ENCODE measurements at places on chromosomes 4 and X.

DNA sequence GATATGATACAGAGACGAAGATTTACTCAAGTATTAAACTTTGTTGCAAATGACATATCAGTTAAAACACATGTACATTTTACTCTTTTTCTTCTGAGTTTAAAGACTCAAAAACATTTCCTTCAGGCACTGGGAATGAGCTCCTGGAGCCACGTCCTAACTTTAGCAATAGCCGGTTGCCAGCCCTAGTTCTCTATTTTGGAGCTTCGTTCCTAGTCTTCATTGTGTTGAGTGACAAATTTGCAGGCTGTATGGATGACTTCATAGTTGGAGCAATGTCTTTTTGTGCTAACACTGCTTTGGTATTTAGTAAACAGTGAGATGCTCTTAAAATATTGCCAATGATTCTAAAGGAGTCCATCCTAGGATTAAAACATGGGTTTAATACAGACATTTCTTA is 190.9 kb downstream of the FAT4 start:
- no peak for DNase-seq

- DNase-seq = peak; percentile 72
Measured at GRCh38 chrX:101759000-101759399, 99.3 kb upstream of the ARMCX2 start.

DNA sequence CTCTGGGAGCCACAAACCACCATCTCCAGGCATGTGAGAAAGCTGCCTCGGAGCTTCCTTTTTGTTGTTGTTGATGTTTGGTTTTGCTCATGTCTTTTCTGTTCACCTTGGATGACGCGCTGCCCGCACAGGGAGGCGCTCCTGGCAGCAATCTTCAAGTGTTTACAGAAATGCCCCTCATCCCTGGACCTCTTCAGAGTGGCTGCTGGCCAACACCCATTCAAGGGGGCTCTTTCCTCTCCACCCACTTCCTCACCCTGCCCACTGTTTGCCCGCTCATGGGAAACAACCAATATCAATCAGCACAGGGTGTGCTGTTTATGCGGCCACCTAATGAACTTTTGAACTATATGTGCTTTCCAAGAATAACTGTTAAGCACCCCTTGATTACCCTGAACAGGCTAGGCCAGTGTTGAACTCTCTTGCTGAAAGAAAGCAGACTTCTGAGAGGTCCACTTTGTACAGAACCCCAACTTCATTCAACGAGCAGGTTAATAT is 355.1 kb upstream of the CLNK start:
- peak; percentile 54 for DNase-seq

DNA sequence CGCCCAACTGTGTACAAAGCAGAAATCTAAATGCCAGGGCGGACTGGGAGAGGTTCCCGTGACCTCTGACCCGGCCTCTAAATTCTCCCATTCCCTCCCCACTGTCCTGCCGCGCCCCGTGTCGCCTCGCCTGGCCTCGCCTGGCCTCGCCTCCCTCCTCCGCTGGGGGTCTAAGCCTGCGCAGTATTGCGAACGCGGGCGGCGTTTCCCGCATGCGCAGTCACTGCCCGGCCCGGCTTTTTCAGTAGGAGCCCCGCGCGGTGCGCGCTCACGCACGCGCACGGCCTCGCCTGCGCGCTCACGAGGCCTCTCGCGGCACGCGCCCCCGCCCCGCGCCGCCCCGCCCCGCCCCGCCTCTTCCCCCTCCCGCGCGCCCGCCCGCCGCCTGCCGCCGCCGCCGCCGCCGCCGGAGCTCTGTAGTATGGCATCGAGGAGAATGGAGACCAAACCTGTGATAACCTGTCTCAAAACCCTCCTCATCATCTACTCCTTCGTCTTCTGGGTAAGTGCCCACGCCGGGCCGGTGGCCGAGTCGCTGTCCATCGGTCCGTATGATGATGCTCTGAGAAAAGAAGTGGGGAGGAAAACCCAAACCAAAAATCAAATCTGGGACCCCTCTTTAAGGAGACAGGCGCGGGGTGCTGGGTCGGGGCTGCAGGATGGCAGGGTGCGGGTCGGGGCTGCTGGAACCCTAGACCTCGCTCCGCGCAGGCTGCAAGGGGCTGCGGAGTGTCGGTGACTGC is at the start of gene TSPAN7:
Gene TSPAN7, plus strand, starts transcription at position 417 of the 743 bp plus-strand sequence. Its CDS starts 5 bp downstream, at position 422.
- DNase-seq = peak; percentile 84

- peak; percentile 38 for DNase-seq
Measured at GRCh38 chr4:81684352-81684751, 212.6 kb upstream of the RASGEF1B start.

DNA sequence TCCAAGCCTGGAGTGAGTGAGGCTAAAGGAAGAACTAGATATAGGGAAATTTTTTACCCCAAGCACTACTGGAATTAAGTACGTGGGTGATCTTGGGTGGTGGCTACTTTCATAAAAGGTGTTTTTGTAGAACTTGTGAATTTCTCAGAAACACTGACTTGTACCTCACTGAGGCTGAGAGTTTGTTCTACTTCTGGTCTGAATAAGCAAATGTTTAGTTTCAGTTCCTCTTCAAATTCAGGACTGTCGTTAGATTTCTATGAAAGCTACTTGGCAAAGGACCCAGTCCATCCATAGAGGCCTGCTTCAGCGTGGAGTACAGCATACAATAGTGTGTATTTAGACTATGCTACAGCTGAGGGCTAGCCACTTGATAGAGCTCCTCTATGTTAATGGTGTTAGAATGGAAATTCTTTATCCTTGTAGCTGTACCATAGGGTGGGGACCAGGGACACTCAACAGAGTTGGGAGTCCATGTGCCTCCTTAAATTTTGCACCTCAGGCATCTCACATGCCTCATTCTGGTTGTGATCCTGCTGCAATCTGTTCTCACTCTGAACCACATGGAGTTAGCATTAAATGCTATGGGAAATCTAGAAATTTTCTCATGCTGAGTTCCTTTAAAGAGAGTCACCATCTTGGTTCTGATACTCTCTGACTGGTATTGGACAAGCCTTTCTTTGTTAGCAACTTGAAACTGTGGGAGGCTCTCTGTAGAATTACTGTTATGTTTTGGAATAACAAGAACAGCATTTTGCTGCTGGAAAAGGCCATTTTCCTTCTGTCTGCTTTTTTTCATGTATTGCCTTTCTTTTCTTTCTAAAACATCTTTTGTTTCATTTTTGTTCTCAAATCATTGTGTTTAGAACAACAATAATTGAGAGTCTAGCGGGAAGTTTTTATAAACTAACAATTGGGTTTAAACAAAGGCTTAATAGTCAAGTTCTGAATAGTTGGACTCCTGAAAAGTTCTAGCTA is 86.8 kb downstream of the PDGFRA start:
- DNase-seq = no peak

DNA sequence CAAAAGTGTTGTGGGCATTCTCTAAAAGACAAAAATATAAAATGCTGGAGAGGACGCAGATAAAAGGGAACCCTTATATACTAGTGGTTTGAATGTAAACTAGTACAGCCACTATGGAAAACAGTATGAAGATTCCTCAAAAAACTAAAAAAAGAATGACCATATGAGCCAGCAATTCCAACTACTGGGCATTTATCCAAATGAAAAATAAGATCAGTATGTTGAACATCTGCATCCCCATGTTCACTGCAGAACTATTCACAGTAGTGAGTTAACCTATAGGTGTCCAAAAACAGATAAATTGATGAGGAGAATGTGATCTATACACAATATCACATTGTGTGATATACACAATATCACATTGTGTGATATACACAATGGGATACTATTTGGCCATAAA is 1615.3 kb downstream of the PCDH18 start:
- no peak for DNase-seq

- DNase-seq = no peak
Measured at GRCh38 chr4:181477591-181477990, 765.6 kb upstream of the TENM3 start.

GRCh38 chr4:142230991-142231390 is 594.6 kb downstream of the IL15 start:
- DNase-seq = peak; percentile 7

GRCh38 chr4:171542640-171543039 is 270.6 kb upstream of the GALNTL6 start:
- no peak for DNase-seq

GRCh38 chr4:114926583-114926982 is 186.8 kb downstream of the NDST4 start:
- no peak for DNase-seq

DNA sequence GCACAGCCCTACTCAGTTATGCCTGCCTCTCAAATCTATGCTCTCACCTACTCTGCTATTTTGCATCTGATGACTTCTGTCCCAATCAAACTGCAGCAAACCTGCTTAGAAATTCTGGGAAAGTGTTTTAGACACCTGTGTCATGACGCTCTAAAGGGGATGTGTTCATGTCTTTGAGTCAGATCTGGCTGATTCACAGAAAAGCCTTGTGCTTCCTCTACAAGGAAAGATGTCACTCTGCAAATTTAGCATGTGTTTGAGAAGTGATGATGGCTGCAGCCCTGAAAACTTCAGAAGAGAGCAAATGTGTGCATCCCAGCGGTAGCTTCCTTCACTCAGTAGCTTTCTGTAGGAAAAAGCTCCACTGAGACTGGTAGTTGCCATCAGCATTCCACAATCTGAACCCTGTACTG is 235.4 kb downstream of the MGST2 start:
- DNase-seq = peak; percentile 25

- no peak for DNase-seq
Measured at GRCh38 chr4:22031423-22031822, 82.9 kb upstream of the KCNIP4 start.

DNA sequence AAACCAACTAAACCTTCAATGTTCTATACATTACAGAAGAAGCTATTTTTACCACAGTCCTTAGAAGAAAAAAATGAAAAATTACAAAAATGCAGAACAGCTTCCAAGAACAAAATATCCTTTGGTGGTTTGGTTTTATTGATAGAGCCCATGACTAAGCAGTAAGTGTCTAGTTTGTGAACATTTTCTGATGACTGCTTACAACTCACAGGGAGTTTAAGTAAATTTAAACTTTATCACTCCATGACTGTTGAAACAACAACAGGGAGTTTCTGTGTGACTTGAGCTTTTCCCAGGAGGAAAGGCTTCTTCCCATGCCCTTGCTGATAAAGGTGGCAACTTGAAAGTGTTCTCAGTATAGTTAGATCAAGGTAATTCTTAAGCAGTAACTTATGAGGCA is 2.9 kb downstream of the PF4 start:
- DNase-seq = peak; percentile 68

GRCh38 chr4:117474987-117475386 is 389.6 kb upstream of the TRAM1L1 start:
- DNase-seq = no peak

DNA sequence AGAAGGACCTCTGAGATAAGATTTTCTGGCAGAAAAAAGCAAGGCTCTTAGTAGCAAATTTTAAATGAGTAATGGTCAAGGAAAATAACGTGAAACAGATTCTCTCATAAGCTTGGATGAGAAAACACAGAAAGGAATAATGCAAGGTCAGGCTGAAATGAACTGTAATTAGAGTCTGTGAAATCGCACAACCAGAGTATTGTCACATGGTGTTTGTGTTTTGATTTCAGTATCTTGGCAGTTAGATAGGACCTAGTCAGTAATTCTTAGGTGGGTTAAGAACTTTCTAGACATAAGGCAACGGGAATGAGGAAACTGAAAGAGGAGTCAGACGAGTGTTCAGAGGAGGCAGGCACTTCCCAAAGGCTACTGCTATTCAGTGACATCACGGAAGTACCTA is 34.6 kb downstream of the LIMCH1 start:
- no peak for DNase-seq

- DNase-seq = no peak
Measured at GRCh38 chr4:151628001-151628608, 132.7 kb downstream of the GATB start.

DNA sequence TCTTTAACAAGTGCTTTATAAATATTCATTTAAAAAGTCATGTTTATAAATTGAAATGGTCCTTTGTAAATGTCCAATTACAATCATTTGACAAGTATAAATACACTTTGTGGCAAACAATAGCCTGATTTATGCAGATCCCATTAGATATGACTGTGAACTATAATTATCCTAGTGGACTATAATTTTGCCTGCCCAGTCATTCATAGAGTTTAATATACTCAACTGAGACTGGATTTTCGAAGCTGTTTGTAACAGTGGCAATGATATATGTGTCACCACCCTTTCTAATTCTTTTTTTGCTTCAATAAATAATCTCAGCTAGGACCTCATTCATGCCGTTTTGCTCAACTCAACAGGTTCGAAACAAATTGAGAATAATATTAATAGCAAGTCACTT is 732.0 kb downstream of the PCDH18 start:
- DNase-seq = no peak

- peak; percentile 34 for DNase-seq
Measured at GRCh38 chr4:8260656-8261111, 8.9 kb upstream of the HTRA3 start.

- DNase-seq = no peak
Measured at GRCh38 chr4:89539374-89539773, 231.8 kb upstream of the GPRIN3 start.

- peak; percentile 78 for DNase-seq
Measured at GRCh38 chr4:80202190-80202711, 4.9 kb downstream of the PRDM8 start.

GRCh38 chrX:106731590-106731989 is 5.1 kb downstream of the RNF128 start:
- DNase-seq = no peak

DNA sequence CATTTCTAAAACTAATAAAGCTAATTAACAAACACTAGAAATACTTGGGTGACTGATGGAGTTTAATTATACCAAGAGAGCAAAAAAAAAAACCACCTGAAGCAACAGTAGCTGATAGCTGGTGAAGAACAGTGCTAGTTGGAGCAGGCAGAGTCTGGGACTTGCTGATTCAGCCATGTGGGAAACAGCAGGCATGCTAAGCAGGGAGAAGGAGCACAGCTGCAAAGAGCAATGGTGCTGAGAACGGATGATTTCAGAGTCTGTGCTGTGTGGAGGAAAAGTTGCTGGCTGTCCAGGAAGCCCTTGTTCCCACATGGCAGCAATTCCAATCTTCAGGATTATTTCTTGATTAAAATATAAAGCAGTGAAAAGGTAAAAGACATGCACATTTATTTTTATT is 68.8 kb downstream of the NPY1R start:
- no peak for DNase-seq

GRCh38 chr4:5780831-5781480 is 70.0 kb downstream of the EVC start:
- no peak for DNase-seq

DNA sequence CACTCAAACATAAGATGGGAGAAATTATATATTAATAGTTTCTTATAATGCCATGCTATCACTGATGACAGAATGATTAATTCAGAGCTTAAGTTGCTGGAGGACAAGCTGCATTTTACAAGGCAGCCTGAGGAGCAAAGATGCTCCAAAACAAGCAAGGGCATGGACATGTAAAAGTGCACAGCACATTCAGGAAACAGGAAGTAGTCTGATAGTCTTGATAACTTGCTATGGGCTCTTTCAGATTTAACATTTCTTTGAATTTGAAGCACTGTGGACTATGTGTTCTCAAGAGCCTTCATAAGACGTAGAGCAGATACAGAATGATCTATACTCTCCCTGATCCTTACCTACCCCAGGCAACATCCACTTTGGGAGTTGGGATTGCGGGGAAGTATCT is 50.0 kb downstream of the AMMECR1 start:
- DNase-seq = peak; percentile 20

DNA sequence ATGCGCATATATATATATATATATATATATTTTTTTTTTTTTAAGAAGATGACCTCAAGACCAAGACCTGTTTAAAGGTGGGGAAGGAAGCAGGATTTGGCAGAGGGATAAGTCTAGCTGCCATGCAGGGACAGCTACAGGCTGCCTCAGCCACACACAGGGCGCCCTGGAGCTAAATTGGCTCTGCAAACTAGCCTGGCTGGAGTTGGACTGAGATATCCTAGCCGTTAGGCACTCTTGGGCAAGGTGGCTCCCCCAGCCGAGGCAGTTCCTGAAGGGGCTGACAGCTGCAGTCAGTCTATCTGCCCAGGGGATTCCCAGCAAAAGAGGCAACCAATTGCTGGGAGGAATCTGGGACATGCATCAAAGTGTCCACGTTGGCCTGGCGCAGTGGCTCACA is 21.9 kb downstream of the TRIML1 start:
- DNase-seq = no peak

Measured in common myeloid progenitor, CD34-positive (primary cell).